Liver (tissue), 10 donors: ENCODE measurements at places on chromosomes 1 and 21. TPM values are rescaled to one million over a fixed set of nuclear protein-coding genes. Genes with fewer than 3 reads are reported as not detected.

GRCh38 chr1:119003413-119004128, 15.4 kb upstream of the TBX15 start:
- DNase-seq = no peak

- no peak for DNase-seq
These were observed 450.8 kb downstream of the PTPRU start for GRCh38 chr1:29687166-29687565.

Gene ZNF687
- total RNA-seq = 9.7 TPM

DNA sequence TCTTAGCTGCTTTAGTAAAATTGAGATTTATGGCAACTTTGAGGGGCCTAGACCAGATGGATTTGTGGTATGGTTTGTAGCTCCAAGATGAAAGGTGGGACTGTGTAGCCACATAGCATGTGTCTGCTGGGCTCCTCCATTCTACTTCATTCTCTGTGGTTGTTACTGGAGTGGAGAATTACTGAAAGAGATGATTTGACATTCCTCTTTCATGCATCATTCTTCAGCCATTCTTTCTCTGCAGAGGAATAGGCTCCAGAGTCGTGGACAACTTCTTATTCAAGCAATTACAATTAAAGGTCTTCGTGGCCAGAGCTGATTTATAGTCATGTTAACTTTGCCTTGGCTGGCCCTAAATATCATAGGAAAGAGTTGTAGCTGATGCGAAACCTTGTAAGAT, 328.9 kb downstream of the PAPPA2 start:
- no peak for DNase-seq

Gene AADACL4
- total RNA-seq = not detected

GRCh38 chr1:248825136-248825535, 579 bp downstream of the SH3BP5L start:
- DNase-seq = no peak

DNA sequence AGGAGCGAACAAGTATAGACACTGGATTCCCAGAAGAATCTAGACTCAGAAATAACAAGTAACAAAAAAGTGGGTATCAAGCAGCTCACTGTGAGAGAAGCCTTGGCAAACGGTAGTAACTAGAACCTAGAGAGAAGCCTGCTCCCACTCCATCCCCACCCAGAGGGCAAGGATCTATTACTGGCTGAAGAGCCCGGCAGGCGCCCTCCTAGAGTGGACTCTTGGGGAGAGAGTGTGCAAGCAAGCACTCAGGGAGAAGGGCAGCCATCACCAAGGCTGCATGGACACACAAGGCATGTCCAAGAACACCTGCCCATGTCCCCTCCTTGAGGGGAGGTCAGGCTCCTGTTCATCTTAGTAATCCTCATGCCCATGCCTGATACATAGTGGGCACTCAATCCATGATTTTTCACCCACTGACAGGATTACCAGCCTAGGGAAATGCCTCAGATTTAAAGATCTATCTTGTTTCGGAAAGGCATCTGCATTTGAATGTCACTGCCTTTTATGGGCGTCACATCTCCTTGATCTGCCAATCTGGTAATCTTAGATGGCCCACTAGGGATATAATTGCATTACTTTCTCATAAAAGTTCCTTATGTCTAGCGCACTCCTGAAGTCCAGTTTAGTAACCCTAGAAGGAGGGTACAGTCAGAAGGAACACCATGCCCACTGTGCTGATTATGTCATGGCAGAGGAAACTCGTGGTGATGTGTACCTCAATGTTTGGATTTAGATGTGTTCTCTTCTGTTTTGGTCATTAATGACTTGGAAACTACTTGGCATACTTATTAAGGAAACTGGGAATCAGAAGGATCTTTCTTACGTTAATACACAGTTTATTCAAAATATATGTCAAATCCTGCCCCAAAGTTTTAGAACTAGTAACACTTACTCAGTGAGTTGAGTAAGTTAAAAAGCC, 14.4 kb downstream of the CNN3 start:
- no peak for DNase-seq

DNA sequence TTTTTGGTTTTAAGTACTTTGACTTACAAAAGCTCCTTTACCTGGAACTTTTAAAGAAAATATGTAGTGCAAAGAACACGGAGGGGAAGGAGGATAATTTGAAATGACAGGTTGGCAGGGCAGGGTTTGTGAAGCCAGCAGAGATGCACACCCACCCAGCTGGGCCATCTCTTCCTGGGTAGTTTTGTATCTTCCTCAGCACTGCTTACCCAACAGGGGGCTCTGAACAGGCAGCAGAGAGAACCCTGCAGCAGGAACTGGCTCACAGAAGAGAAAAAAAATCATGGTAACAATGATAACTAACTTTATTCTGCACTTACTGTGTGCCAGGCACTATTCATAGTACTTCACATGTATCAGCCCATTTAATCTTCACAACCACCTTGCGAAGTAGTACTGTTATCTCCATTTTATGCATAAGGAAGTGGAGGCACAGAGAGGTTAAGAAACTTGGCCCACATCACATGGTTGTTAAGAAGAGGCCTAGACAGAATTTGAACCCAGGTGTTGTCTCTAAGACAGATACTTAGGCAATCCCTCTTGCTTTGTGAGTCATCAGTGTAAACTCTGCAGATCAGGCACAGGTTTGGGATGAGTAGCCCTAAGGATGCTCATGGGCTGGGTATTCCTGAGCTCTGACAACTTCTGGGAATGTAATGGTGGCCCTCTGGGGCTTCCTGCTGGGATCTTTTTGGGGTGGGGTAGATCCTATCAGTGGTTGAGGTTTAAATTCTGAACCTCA, 60.8 kb downstream of the ELK4 start:
- no peak for DNase-seq

- DNase-seq = no peak
These were observed 96.0 kb upstream of the BTG3 start for GRCh38 chr21:17708522-17709265.

GRCh38 chr1:162422662-162423375, 10.9 kb upstream of the SH2D1B start:
- no peak for DNase-seq

Gene CHRM3
- 2.3 TPM for total RNA-seq

DNA sequence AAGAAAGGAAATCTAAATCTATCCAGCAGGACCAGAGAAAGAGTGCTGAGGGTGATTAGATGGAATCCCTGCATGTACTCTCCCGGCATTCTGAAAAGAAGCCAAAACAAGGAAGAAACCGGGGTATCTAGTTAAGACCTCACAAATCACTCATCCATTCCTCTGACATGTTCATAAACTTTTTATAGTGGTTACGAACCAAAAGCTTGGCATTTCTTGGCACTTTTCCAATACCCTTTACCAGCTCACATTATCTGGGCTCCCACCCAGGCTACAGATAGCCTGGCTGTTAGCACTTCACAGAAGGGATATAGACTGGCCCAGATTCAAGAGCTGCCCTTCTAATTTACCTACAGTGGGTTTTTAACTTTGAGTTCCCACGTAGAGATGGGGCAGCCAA, 1.8 kb upstream of the C1orf74 start:
- no peak for DNase-seq

Gene TLR5
- 0.93 TPM for total RNA-seq
